ENCODE measurements at places on chromosomes 3 and 15. TPM values are rescaled to one million over a fixed set of nuclear protein-coding genes. Genes with fewer than 3 reads are reported as not detected.

DNA sequence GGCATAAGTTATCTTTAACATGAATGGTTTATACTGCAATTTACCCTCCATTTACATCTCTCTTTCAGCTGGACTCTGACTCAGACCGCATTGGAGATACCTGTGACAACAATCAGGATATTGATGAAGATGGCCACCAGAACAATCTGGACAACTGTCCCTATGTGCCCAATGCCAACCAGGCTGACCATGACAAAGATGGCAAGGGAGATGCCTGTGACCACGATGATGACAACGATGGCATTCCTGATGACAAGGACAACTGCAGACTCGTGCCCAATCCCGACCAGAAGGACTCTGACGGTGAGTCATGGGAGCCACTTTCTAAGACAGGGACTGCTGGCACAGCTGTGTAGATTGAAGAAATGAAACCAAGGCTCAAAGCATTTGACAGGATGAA is 11.6 kb downstream of the THBS1 start:
- no peak for DNase-seq
- no peaks in the 10 kb centered on the region for H3K4me1 ChIP-seq
- H3K4me3 ChIP-seq = no peak overlapping the region
- no peaks in the 10 kb centered on the region for H3K36me3 ChIP-seq
- H3K27ac ChIP-seq = no peak overlapping the region

DNA sequence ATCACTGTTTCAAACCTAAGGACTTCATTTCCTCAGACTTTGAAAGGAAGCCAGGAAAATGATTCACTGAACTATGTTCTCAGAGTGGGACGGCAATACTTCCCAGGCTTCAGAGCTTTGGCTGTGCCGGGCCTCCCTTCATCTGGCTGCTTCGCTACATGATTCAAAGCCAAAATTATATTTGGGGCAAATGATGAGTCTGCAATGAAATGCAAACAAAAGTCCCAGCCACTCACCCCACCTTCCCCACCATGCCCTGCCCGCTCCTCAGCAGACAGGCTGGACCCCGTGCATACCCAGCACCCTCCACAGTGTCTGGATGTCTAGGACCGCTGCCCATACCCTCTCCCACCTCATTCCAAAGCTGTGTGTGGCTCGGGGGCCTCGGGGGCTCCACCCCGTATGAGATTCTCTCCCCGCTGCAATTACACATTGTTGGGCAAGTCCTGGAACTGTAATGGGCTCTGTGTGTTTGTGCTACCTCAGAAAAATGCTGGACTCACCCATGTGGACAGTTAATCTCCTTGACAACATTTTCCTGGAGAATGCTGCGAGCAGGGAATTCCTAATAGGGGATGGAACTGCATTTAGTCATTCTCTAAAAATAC is 32.2 kb downstream of the ATP10A start:
- H3K27ac ChIP-seq = no peak overlapping the region
- H3K36me3 ChIP-seq = peaks cover 2% of the 10 kb centered on the region
- DNase-seq = no peak
- no peaks in the 10 kb centered on the region for H3K27me3 ChIP-seq
- no peaks in the 10 kb centered on the region for H3K4me1 ChIP-seq

DNA sequence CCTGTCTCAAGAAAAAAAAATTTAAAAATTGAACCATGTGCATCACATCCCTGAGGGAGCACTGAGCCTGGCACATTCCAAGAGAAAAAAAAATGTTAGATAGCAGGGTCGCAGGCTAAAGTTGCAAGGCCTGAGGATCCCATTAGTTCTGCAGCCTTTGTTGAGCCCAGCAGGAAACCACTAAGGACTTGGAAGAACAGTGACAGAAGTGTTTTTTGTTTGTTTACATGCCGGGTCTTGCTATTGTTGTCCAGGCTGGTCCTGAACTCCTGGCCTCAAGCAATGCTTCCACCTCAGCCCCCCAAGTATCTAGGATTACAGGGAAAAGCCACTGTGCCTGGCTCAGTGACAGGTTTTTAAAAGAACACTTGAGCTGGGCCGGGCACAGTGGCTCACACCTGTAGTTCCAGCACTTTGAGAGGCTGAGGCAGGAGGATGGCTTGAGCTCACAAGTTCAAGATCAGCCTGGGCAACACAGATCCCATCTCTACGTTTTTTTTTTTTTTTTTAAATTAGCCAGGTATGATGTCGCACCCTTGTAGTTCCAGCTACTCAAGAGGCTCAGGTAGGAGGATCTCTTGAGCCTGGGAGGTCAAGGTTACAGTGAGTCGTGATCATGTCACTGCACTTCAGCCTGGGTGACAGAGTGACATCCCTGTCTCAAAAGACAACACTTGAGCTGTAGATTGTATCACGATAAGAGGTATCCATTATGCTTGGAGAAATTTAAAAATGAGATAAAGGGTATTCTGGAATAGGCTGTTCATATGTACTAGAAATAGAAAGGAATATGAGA is 15.2 kb downstream of the CHAC1 start:
- H3K36me3 ChIP-seq = no peaks in the 10 kb centered on the region
- H3K4me3 ChIP-seq = no peak overlapping the region
- H3K27me3 ChIP-seq = peaks cover 2% of the 10 kb centered on the region
- no peak overlapping the region for H3K27ac ChIP-seq

DNA sequence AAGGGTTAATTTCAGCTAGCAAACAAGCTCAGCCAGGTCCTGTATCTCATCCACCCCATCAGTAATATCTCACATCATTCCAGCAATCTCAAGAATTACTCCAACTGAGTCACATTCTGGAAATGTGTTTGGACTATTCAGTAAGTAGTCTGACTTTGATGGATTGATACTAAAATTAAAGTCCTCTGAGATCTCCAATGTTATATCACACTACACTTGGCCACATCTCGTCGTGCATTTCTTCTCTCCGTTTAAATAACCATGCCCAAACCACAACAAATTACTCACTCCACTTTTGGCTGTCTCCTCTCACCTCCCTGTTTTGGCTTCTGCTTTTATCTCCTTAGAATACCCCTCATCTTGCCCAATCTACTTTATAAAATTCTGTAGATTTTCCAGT is 292.2 kb downstream of the PYDC2 start:
- no peak overlapping the region for H3K4me3 ChIP-seq
- H3K27ac ChIP-seq = no peak overlapping the region
- no peaks in the 10 kb centered on the region for H3K4me1 ChIP-seq
- no peaks in the 10 kb centered on the region for H3K36me3 ChIP-seq
- no peaks in the 10 kb centered on the region for H3K27me3 ChIP-seq

GRCh38 chr3:10244009-10244408 is 4.2 kb upstream of the TATDN2 start:
- no peaks in the 10 kb centered on the region for H3K27me3 ChIP-seq
- peaks cover 4% of the 10 kb centered on the region for H3K36me3 ChIP-seq
- no peak for DNase-seq
- no peaks in the 10 kb centered on the region for H3K4me1 ChIP-seq
- no peak overlapping the region for H3K4me3 ChIP-seq

DNA sequence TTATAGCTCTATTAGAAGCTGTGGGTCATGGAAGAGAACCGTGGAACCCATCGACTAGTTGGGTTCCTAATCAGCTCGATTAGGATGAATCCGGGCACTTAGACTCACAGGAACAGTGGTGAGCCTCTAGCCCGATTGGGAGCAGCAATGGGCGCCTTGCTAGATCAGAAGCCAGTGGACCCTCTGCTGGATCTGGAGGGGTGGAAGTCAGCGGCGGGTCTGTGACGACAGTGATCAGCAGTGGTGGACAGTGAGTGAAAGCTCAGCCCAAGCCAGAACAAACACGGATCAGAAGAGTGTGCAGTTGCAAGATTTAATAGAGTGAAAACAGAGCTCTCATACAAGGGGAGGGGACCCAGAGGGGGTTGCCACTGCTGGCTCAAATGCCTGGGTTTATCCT is 1170.2 kb downstream of the OTOL1 start:
- peaks cover 2% of the 10 kb centered on the region for H3K27me3 ChIP-seq
- no peaks in the 10 kb centered on the region for H3K36me3 ChIP-seq
- H3K4me1 ChIP-seq = peaks cover 2% of the 10 kb centered on the region
- no peak overlapping the region for H3K4me3 ChIP-seq
- no peak for DNase-seq
- peak overlapping the region; percentile 12 for H3K27ac ChIP-seq

DNA sequence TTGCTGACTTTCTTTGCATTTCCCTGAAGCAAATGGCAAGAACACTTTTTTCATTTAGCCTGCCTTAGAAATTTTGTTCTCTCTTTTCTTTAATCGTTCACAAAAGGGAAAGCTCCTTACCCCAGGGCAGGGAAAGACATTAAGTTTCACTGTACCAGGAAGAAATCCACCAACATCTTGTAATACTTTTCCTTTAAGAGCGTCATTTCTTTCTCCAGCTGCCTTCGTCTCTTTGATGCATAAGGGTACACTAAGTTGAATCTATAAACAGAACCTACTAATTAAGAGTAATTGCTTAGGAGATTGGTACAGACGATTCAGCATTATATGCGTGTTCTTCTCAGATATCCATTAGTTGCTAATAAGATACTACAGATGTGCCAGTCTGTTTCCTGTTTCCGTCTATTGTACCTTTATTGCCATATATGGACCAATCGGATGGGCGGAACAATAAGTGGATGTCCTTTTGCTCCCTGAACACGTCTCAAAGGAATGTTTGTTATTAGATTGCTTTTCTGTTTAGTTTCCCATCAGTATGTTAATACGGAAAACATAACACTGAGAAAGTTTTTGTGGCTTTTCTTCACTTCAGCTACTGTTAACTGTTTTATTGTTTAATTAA is 276.7 kb upstream of the RARB start:
- no peak overlapping the region for H3K4me3 ChIP-seq
- H3K27me3 ChIP-seq = no peaks in the 10 kb centered on the region
- H3K36me3 ChIP-seq = no peaks in the 10 kb centered on the region

- no peaks in the 10 kb centered on the region for H3K27me3 ChIP-seq
- DNase-seq = no peak
- H3K36me3 ChIP-seq = no peaks in the 10 kb centered on the region
- no peak overlapping the region for H3K4me3 ChIP-seq
Measured at GRCh38 chr15:83561661-83562060, 92.3 kb upstream of the ADAMTSL3 start.

- DNase-seq = no peak
- H3K27me3 ChIP-seq = peaks cover 16% of the 10 kb centered on the region
- H3K27ac ChIP-seq = no peak overlapping the region
- peaks cover 21% of the 10 kb centered on the region for H3K4me1 ChIP-seq
- H3K36me3 ChIP-seq = peaks cover 4% of the 10 kb centered on the region
Measured at GRCh38 chr15:74593122-74593521, 22.5 kb upstream of the CLK3 start.

DNA sequence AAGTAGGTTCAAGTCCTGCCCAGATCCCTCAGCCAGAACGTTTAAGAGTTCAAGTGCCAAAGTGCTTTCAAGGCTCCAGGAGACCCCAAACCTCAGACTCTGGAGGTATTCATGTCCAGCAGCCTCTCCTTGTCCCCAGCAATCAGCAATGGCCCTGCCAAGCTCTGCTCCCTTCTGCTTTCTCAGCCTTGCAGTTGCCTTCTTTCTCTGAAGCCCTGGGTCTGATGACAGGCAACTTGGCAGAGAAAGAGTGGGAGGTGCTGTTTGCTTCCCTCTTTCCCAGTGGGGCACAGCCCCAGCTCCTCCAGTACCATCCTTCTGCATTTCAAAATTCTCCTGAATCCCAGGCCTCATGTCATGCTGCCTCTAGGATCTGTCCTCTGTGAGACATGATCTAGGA is 40.2 kb downstream of the ATP2B2 start:
- peaks cover 18% of the 10 kb centered on the region for H3K27me3 ChIP-seq
- peaks cover 5% of the 10 kb centered on the region for H3K36me3 ChIP-seq
- DNase-seq = no peak
- H3K4me3 ChIP-seq = peak overlapping the region; percentile 27
- H3K4me1 ChIP-seq = peaks cover 62% of the 10 kb centered on the region

DNA sequence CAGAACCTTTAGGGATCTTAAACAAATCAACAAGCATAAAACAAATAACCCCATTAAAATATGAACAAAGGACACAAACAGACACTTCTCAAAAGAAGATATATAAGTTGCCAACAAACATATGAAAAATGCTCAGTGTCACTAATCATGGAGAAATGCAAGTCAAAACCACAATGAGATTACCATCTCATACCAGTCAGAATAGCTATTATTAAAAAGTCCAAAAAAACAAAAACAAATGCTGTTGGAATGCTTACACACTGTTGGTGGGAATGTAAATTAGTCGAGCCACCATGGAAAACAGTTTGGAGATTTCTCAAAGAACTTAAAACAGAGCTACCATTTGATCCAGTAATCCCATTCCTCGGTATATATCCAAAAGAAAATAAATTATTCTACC is 423.6 kb downstream of the OTOL1 start:
- peaks cover 2% of the 10 kb centered on the region for H3K36me3 ChIP-seq
- DNase-seq = no peak
- no peaks in the 10 kb centered on the region for H3K4me1 ChIP-seq
- no peak overlapping the region for H3K27ac ChIP-seq

- no peaks in the 10 kb centered on the region for H3K36me3 ChIP-seq
- H3K27me3 ChIP-seq = no peaks in the 10 kb centered on the region
- no peak overlapping the region for H3K27ac ChIP-seq
- H3K4me1 ChIP-seq = no peaks in the 10 kb centered on the region
- no peak for DNase-seq
Measured at GRCh38 chr3:177212756-177213155, 15.5 kb upstream of the TBL1XR1 start.

DNA sequence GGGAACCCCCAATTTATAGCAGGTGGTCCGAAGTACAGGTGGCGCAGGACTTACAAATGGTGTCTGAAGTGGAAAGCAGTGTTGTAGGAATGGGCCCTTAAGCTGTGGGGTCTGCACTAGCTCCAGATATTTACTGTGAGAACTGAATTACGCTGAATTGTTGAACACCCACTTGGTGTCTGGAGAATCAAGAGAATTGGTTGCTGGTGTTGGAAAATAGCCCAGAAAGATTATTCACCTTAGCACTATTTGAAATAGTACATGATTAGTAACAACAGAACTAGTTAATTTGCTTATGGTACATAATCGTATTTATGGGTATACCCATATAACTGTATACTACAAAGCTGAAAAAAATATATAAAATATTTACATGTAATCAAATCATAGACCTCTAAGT is 64.8 kb downstream of the ADAM10 start:
- no peaks in the 10 kb centered on the region for H3K27me3 ChIP-seq
- H3K27ac ChIP-seq = no peak overlapping the region
- H3K4me3 ChIP-seq = no peak overlapping the region

DNA sequence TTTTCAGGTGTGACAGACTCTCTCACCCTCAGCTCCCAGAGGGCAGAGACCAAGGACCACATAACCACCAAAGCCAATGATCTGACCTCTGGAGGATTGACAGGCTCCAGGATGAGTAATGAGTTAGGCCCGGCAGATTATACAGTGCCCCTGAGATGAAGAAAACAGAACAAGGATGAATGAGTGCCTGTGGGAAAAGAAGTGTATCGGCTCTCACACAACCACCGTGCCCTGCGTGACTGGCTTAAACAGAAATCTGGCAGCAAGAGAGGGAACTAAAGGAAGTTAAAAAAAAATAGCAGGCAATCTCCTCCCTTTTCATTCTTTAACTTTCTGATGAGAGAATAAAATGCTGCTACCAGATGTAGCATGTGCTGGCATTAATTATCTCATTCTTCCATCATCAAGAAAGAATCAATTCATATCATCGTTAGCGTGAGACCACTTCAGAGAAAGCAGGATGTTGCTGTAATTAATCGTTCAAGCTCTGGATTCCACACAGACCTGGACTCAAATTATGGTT is 227.5 kb upstream of the COL8A1 start:
- no peak overlapping the region for H3K4me3 ChIP-seq
- no peak for DNase-seq
- H3K27me3 ChIP-seq = no peaks in the 10 kb centered on the region

Gene KPNA4
- total RNA-seq = 61.5 TPM

Gene THBS1
- 0.83 TPM for total RNA-seq

Gene RMDN3
- 37.1 TPM for total RNA-seq

Gene GP5
- 0.15 TPM for total RNA-seq

Gene ZNF660
- total RNA-seq = 35.4 TPM

Gene RARRES1
- total RNA-seq = 1.7 TPM

Gene CTXN2
- 0.22 TPM for total RNA-seq

All from glutamatergic neuron (in vitro differentiated cells).